ENCODE measurements at places on chromosomes 4 and X. TPM values are rescaled to one million over a fixed set of nuclear protein-coding genes. Genes with fewer than 3 reads are reported as not detected.

GRCh38 chrX:29447867-29448266 lies 767.5 kb upstream of the MAGEB2 start:
- DNase-seq = no peak

- no peak for DNase-seq
Measured at GRCh38 chrX:136931661-136932060, 51.1 kb upstream of the RBMX start.

Gene PROM1
- polyA plus RNA-seq = 0.10 TPM

GRCh38 chr4:1683736-1684505 lies at the start of gene FAM53A:
Gene FAM53A (minus strand): TSS chr4:1684313. CDS start chr4:1668741, 15,572 bp downstream.
- DNase-seq = peak; percentile 79

- DNase-seq = peak; percentile 33
Measured at GRCh38 chr4:152304220-152304619, 231.7 kb downstream of the FBXW7 start.

Gene MAGEE1
- 0.95 TPM for polyA plus RNA-seq

DNA sequence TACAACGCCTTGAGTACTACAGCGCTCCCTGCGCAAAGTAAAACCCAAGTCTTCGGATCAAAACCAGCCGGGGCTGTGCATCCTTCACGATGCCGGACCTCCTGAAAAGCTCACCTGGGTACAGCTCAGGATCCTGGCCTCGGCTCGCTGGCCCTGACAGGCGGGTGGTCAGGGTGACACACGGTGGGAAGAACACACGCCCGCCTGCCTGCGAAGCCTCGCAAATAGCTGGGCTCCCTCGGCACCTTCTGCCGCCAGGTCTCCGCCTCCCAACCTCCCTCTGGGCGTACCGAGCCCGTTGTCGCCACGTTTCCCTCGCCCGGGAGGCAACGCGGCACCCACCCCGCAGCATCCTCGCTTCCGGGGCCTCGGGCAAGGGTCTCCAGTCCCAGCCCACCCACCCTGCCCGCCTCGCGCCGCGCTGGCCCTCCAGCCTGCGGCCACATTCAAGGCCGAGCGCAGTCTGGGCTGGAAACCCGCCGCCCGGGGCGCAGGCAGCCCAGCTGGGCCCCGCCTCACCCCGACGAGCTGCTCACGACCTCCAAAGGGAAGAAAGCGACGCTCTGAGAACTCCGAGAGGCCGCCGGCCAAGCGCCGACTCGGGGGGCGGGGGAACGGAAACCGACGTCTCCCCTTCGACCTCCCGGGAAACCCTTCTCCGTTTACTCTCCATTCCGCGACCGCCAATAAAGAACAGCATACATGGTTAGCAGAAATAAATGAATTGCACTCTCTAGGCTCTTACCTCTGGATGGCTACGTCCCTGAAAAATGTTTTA lies 511 bp downstream of the PPM1K start:
- peak; percentile 75 for DNase-seq

GRCh38 chrX:50698944-50699343 lies 115.0 kb downstream of the SHROOM4 start:
- no peak for DNase-seq

GRCh38 chr4:62133977-62134376 lies 933.9 kb downstream of the ADGRL3 start:
- DNase-seq = no peak

DNA sequence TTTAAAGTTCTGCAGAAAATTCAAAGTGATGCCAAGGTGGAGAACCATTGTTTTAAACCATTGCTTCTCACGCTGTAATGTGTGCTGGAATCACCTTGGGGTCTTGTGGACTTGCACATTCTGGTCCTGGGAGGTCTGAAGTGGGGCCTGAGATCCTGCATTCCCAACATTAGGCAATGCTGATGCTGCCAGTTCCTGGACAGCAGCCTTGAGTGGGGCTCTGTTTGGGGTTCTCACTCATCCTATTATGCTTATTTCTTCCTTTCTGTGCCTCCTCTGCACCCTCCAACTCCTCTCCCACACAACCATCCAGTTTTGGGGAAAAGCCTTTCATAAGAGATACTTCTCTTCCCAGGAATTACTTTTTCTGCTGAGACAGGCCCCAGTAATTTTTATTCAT lies 44.2 kb upstream of the RASSF6 start:
- no peak for DNase-seq

DNA sequence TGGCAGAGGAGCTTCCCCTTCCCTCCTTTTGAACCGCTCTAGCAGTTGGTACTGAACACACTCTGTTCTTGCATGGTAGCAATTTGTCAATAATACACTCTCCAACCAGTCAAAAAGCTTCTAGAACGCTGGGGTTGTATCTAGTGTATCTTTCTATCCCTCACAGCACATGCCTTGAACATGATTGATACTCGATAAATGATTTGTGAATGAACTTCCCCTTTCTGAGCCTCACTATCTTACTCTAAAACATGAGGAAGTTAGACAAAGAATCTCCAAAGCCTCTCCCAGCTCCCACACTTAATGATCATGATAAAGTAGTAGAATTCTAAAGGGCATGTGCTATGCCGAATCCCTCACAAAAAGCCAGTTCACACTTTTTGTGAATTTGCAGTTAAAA lies 64.4 kb downstream of the DLG3 start:
- DNase-seq = no peak

DNA sequence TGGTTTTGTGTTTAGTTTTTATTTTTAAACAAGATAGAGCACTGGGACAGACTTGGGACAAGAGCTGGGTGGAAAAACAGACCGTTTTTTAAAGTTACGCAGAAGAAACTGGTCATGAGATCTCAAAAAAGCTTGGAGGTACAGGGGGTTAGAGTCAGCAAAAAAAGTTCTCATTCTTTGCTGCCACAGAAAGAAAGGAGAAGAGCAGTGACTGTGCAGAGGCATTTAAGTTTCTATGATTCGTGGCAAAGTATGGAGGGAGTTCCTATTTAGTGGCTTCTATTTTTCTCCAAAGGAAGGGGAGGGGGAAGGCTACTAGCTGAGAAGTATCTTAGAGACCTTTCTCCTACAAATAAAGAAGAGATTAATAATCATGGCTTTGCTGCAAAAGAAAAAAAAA lies 68.3 kb downstream of the MANBA start:
- no peak for DNase-seq

Gene GAGE10
- not detected for polyA plus RNA-seq

DNA sequence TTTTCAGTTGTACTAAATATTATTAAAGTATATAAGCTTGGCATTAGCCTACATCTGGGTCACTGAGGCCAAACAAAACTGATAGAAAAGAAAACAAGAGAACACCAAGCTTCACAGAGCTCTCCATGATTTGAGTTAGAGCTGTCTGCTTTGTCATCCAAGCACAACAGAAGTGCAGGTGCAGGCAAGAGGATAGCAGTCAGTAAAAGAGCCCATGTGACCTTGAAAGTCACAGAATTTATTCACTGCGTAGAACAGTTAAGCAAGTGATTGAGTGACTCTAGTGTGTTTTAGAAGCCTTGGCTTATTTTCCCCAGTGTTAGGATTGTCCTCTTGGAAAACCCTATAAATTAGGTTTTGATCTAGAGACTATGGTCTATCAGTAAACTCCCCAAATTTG lies 49.4 kb upstream of the PRDM5 start:
- no peak for DNase-seq

- DNase-seq = peak; percentile 73
Measured at GRCh38 chr4:40254608-40255392, 58.0 kb downstream of the RHOH start.

DNA sequence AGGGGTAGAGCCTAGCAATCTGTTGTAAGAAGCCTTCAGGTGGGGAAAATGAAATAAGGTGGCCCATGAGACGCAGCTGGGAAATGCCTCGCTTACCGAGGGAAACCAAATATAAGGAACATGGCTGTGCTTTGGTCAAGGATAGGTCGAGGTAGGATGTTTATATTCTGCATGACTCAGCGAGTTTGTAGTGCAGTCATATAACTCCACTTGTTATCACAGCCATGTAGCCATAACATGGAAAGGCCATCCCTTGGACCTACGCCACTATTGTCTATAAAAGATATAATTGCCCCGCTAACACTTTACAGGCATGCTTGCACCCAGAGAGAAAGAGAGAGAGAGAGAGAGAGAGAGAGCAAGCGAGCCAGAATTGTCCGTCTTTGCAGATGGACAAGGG lies 80.9 kb upstream of the GLRA2 start:
- DNase-seq = no peak

- DNase-seq = peak; percentile 70
Measured at GRCh38 chrX:48179691-48180090, 16.9 kb downstream of the SSX5 start.

Gene CXCL11
- polyA plus RNA-seq = 0.06 TPM

Gene C4orf50
- polyA plus RNA-seq = not detected

GRCh38 chrX:47564438-47565085 lies 3.6 kb downstream of the ARAF start:
- no peak for DNase-seq

DNA sequence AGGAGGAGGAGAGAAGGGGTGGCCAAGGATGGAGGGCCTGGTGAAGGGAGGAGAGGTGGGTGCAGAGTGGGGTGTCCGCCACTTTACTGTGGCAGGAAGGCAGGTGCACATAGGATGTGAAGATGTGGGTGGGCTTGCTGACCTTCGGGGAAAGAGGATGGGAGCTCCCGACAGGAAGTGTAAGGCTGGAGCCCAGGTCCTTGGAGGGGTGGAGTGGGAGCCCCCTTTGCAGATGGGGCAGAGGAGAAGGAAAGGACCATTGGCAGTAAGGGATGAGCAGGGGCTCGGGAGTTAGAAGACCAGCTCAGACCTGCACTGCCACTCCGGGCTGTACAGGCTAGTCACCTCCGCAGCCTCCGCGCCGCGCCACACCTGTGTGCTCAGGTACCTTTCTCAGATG lies 89.5 kb downstream of the EVC start:
- DNase-seq = no peak

DNA sequence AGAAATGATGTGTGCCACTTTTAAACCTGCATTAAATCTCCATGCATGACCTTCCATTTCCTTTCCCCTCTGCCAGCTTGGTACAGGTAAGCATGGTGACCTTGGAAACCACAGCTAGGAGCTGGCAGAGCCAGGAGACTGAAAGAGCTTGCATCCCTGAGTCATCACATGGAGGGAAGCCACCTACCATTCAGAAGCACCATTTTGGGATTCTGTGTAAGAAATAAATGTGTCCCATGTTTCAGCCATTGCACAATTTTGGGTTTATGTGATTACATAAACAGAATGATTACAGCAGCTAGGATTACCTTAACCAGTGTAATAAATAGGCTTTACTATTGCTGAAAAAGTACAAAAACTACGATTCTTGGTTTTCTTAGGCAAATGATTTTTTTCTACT lies 17.3 kb upstream of the CCDC149 start:
- no peak for DNase-seq

DNA sequence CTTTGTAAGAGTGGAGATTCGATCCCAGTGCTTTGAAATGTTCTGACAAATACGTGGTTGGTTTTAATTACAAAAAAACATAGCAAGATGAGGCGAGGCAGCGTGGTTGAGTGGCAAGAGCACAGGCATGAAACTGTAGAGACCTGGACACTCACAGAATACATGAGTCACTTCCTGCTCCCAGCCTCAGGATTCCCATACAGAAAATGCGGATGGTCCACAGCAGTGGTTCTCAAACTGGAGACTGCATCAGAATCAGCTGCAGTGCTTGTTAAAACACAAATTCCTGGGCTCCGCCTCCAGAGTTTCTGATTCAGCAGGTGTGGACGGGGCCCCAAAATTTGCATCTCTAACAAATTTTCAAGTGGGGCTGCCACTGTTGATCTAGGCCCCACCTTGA lies 10.1 kb downstream of the OTOP1 start:
- DNase-seq = peak; percentile 87

DNA sequence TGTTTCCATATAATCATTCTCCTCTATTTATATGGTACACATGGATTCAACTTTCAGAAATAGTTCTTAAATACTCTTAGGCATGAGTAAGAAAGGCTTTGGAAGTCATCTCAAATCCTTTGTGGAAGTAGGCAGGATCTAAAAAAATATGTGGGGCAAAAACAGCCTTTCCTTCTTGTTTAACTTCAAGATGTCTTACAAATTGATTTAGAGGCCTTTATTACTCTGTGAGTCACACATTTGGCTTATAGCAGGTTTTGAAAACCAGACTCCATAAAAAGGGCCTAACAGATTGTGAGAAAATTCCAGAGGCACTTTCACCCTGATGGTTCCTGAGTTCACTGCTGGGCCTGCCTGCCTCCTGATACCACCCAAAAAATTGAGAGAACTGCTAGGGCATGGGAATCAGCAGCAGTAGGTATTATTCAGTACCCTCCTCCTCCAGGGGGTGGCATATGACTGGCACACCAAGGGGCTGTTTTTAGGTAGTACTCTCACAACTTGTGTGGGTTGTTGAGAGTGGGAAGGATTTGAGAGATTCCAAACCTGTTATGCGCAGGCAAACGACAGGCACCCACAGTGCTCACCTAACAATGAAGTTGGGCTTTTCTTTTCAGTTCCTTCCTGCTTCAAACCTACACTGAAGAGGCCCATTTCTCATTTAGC lies 162.7 kb upstream of the MBNL3 start:
- no peak for DNase-seq

DNA sequence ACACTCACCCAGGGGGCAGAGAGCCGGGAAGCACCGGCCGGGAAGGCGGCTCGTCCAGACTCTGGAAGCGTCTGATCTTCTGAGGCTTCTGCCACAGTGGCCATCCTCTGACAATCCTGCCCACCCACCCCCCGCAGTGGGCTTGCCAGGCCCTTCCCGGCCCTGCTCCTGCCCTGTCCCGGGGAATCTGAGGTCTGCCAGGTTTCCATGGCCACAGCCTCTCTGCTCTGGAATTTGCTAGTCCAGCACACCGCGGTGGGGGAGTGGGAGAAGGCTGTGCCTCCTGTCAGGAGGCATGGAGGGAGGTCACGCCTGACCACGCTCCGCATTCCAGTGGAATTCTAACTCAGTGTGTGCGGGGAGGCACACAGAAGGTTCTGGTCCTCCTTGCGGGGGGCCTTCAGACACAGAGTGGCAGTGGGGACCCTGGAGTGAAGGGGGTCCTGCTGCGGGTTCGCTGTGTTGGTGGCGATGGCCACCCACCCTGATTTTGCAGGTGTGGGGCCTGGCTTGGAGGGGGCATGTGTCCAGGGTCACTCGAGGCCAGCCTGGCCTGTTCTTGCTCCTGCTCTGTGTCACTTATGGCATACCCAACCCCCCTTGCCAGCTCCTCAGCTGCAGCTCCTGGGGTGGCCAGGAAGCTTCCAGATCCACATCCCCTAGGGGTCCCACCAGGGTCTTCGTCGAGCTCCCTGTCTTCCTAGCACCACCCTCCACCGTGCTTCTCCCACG lies 55.6 kb upstream of the ADRA2C start:
- DNase-seq = no peak

GRCh38 chr4:10456260-10456594 lies 999 bp downstream of the ZNF518B start:
- DNase-seq = no peak

Gene GPR34
- not detected for polyA plus RNA-seq

Gene PTTG2
- not detected for polyA plus RNA-seq

GRCh38 chr4:114005569-114006442 lies 26.4 kb upstream of the ARSJ start:
- DNase-seq = peak; percentile 54

Gene ELOVL6
- polyA plus RNA-seq = 61.6 TPM

GRCh38 chrX:107448998-107449835 lies at the start of gene FRMPD3:
Gene FRMPD3 (plus strand): TSS chrX:107449652. CDS start chrX:107526589, 76,937 bp downstream.
- DNase-seq = no peak

GRCh38 chr4:182074139-182074538 lies 169.1 kb upstream of the TENM3 start:
- no peak for DNase-seq

Gene WAS
- 0.03 TPM for polyA plus RNA-seq

GRCh38 chrX:2714551-2714950 lies 23.5 kb downstream of the CD99 start:
- no peak for DNase-seq
